CD4-positive, alpha-beta T cell treated with Interleukin-2 at 100 ng/mL for 4 hours (primary cell): ENCODE measurements at places on chromosomes 5 and 9.

DNA sequence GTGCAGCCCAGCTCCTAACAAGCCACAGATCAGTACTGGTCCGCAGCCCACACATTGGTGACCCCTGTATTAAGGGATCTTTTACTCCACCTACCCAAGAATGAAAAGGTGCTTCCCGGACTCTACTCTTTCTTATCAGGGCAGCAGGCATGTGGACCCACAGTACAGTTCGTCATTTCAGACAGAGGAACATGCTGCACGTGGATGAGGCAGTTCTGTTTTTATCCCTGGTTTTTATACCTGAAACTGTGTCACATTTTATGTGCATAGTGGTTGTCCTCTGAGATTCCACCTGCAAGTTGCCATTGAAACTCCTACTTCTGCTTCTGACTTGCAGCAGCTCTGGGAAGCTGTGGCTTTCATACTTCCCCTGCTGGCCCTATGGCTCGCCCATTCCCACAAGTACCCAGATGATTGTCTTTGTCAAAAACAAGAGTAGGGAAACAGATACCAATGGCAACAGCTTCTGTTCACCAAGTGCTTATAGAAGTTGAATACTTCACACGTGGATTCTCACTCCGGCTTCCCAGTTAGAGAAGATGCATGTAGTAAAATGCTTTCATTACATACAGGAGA lies 208.0 kb downstream of the TRIO start:
- no peak for DNase-seq

GRCh38 chr9:114919611-114920010 lies 10.8 kb downstream of the TNFSF8 start:
- DNase-seq = no peak

GRCh38 chr9:70400107-70400892 lies 14.2 kb downstream of the KLF9 start:
- no peak for DNase-seq

DNA sequence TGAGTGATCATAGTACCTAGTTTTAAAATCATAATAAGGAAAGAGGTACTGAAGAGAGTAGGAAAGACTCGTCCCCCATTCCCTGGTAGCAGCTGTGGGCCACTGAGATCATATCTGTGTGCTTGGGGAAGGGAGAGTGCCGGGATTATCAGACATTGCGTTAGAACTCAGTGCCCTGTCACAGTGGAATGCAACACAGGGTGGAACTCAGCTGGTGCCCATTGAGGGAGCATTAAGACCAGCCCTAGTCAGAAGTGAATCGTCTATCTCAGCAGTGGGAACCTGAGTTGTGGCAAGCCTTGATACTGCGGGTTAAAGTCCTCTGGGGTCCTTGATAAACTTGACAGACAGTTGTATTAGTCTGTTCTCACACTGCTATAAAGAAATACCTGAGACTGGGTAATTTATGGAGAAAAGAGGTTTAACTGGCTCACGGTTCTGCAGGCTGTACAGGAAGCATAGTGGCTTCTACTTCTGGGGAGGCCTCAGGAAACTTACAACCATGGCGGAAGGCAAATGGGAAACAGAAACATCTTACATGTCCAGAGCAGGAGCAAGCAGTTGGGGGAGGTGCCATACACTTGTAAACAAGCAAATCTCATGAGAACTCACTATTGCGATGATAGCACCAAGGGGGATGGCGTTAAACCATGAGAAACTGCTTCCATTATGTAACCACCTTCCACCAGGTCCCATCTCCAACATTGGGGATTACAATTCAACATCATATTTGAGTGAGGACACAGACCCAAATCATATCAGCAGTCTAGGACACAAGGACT lies 33.1 kb downstream of the NDUFAF2 start:
- no peak for DNase-seq

- DNase-seq = no peak
These were observed 516.8 kb downstream of the PSAT1 start for GRCh38 chr9:78813602-78814180.

DNA sequence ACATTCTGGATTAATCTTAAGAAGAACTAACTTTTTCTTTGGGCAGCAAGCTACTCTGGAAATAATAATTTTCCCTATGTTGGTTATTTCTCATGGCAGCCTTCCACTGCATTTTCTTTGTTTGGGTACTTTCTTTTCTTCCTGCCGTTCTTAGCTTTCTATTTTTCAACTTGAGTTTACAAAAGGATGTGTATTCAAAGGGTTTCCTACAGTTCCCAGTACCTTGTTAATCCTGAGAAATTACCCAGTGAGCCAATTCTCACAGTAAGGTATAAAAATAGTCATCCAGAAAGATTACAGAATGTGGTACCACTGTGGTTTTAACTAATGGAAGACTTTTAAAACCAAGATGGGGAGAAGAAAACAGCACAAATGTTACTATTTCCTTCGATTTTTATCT lies 20.2 kb downstream of the GPR21 start:
- no peak for DNase-seq

DNA sequence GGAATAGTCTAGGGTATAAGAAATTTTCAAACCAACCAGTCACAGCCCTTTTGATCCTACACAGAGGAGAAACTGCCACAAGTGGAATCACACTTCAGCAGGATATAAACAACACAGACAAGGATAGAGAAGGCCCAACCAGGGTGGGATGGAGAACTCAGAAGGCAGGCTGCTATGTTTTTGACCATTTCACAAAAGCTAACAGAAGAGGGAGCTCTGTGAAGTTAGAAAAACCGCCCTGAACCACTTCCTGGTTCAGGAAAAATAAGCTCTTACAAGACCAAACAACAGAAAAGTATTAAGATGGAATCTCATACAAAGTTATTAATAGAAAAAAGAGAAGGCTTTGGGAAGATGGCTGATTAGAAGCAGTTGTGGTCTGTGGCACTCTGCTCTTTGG lies 960 bp upstream of the IFNB1 start:
- peak; percentile 31 for DNase-seq

- no peak for DNase-seq
These were observed 39.8 kb downstream of the FOXI1 start for GRCh38 chr5:170145462-170145861.

GRCh38 chr9:68955330-68955729 lies 58.6 kb downstream of the PRKACG start:
- DNase-seq = no peak

- no peak for DNase-seq
These were observed 76.2 kb downstream of the STK10 start for GRCh38 chr5:172111852-172112225.

DNA sequence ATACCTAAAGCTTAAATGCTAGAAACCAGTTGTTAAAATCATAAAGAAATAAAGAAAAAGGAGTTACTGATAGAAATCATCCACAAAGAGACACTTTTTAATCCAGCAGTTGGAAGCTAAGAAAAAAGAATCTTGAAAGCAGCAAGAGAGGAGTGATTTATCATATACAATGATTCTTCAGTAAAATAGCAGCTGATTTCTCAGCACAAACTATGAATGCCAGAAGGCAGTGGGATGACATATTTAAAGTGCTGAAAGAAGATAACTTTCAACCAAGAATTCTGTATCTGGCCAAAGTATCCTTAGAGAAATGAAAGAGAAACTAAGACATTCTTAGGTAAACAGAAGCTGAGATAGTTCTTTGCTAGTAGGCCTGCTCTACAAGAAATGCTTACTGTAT lies 366.0 kb downstream of the HTR1A start:
- DNase-seq = no peak

GRCh38 chr5:68137511-68138140 lies 77.9 kb upstream of the PIK3R1 start:
- DNase-seq = no peak

DNA sequence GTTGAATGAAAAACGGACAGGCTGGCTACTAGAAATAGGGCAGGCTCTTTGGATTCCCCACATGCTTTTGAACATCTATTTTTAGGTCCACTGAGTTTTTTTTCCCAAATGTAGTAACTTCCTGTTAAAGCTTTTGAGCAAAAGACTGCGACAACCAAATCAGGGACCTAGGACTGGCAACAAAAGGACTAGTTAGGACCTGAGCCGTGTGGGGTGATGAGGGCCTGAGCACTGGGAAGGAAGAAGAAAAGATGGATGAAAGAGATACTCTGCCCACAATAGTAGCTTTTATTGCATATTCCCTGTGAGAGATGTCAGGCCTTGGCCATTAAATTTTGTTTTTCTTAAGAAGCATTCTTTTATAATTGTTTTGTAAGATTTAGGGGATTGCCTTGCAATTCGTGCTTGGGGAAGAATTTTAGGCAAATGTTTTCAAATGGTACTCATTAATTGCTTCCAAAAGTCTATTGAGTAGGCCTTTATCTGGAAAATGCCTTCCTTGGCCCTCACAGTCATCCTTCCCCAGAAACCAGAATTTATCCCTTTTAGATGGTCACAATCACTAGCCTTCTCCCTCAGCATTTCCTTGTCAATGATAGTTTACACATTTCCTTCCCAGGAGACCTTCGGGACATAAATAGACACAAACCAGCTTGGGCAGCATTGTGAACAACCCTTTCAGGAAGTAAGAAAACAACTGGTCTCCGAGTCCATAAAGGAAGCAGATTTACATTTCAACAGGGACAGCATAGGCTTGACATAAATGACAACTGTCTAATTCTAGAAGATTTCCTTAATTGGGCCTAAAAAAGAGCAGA lies 166.5 kb downstream of the RMI1 start:
- DNase-seq = no peak

GRCh38 chr9:93792358-93792757 lies 162.8 kb downstream of the BARX1 start:
- DNase-seq = no peak

DNA sequence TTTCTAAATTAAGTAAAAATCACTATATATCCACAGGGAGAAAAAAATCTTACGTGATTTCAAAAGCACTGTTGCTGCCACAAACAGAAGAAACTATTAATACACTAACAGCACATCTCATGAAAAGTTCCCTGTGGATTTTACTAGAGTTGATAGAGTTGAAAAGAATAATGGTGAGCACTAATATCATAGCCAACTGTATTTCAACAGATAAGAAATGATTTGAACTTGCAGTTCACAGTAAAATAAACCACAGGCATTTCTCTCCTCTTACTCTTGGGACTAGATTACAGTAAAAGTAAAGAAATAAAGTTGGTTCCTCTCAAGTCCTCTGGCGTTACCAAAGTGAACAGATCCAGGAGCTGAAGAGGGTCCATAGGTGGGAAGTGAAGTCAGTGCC lies 27.9 kb downstream of the AGTPBP1 start:
- DNase-seq = no peak

DNA sequence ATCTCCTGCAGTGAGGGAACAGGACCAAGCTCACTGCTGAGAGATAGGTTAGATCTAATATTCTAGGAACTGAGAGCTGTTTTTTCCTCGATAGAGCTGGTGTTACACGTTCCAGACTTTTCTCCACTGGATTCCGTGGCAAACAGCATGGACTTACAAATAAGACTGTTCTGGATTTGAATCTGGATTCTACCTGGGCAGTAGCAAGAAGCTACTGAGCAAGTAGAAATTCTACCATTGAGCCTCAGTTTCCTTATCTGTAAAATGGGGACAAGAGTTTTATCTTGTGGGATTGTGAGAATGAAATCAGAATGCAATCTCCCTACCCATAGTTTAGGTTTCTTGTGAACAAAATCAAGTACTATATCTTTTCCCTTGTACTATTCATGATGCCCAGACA lies 238.7 kb upstream of the TRIM32 start:
- no peak for DNase-seq

DNA sequence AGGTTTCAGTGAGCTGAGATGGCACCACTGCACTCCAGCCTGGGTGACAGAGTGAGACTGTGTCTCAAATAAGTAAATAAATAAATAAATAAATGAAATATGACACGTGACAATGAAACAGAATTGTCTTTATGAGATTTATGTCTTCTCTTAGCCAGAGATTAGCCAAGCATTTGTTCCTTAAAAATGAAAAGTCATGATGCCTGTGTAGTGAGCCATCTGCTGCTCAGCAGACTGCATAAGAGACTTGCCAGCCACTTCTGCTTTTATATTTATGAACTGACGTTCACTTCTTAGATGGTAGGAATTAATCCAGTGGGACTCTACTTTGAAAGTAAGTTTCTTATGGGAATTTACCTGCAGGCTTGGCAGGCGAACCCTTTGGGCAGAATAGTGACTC lies 227.4 kb downstream of the NR3C1 start:
- no peak for DNase-seq

GRCh38 chr9:38183994-38184568 lies 115.1 kb upstream of the SHB start:
- DNase-seq = no peak

GRCh38 chr9:114603248-114603647 lies 7.8 kb upstream of the TMEM268 start:
- DNase-seq = no peak

DNA sequence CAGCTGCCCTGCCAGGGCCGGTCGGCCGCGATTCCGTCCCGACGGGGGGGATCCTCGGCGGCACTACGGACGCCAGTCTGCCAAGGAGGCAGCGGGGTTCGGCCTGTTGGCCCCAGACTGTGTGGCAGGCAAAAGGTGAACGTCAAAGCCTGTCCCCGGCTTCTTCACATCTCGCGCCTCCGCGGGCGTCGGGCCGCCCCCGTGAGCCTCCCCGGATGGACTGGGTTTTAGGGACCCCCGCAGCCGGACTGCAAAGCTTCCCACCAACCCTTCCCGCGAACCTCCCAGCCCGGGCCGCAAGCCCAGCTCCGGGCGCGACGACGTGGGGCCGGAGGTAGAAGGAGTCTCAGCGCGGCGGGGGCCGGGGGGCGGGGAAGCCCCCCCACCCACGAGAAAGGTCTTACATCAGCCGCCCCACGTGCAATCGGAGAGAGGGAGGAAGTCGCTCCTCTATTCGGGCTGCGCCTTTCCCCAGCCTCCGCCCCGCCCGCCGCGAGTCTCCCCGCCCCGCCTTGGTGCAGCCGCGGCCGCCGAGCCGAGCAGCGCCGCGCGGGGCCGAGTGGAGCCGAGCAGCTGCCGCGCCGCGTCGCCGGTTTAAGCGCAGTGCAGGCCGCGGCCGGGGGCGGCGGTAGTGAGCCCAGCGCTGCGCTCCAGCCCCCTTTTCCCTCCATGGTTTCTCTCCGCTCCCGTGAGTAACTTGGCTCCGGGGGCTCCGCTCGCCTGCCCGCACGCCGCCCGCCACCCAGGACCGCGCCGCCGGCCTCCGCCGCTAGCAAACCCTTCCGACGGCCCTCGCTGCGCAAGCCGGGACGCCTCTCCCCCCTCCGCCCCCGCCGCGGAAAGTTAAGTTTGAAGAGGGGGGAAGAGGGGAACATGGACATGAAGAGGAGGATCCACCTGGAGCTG lies at the start of gene ANP32B:
ANP32B (plus strand) TSS at position 659 of the 906 bp plus-strand sequence; CDS start at position 874, 215 bp downstream.
- DNase-seq = peak; percentile 94
